Fibroblast of upper back skin (primary cell): ENCODE measurements at places on chromosomes 4 and X.

GRCh38 chrX:36867143-36867542 lies 141.0 kb upstream of the FAM47C start:
- DNase-seq: peak; percentile 11

DNA sequence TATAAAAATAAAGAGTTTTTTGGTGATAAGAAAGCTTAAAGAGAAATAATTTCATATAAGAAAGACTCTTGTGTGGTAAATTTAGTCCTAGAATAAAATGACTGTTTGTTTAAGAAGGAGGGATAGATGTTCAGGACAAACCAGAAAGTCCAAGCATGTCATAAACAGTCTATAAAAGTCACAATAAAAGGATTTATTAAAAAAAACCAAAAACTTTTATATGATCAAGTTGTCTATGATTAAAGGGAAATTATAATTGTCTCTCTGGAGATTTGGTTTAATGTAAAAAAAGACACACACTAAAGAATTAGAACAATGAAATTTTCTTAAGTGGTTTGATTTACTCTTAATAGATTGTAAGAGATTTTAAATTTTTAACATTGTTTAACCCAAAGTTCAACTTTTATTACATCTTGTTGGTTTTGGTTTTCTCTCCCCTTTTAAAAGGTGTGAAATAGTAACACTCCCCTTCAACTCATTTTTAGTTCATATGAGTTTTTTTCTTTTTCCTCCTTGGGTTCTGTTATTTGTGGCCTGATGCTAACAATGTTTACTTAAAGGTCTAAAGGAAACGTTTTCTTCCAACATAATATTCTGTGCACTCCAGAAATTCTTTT lies 89.7 kb downstream of the PDHA2 start:
- no peak for DNase-seq

DNA sequence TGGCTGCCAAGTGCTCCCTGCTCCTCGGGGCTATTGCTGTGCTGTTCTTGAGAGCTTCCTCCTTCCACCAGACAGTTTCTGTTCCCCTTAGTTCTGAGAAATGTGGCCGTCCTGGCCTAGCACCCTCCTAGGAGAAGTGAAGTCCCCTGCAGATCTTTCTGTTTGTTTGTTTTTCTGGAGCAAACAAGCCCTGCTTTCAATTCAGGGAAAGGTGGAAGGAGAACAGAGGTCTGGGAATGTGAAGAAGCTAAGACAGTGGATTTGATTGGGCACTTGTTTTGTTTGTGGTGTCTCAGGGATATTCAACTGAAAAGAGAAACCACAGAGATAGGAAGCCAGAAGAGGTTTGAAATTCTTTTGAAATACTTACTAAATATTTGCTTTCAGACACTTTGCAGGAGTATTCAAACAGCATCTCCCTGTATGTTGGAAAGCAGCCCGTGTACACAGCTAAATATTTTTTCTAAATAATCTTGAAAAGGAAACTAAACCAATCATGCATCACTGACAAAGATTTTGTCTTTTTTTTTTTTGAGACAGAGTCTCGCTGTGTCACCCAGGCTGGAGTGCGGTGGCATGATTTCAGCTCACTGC lies 36.5 kb upstream of the PPM1K start:
- no peak for DNase-seq

- DNase-seq: no peak
Observed at GRCh38 chr4:28913466-28913865, 1806.7 kb upstream of the PCDH7 start.

DNA sequence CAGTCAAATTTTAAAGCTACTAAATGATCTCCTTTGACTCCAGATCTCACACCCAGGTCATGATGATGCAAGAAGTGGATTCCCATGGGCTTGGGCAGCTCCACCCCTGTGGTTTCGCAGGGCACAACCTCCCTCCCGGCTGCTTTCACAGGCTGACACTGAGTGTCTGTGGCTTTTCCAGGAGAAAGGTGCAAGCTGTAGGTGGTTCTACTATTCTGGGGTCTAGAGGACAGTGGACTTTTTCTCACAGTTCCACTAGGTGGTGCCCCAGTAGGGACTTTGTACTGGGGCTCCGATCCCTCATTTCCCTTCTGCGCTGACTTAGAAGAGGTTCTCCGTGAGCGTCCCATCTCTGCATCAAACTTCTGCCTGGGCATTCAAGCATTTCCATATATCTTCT lies 845.2 kb downstream of the PCDH18 start:
- DNase-seq: no peak

DNA sequence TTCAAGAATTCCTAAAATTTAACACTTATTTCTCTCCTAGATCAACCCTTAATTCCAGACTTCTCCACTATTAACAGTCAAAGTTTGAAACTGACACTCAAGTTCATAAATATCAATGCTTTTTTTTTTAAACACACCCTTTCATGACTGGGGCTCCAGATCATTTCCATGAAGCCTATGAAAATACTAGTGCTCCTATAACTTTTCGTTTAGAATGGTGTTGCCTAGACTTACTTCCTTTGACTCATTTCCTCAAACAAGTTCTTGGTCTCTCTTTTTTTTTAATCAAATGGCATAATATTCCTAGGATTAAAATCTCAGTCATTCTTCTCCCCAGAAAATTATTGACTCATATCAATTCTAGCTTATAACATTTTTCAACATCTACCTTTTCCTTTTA lies 13.1 kb downstream of the ZMAT1 start:
- no peak for DNase-seq

DNA sequence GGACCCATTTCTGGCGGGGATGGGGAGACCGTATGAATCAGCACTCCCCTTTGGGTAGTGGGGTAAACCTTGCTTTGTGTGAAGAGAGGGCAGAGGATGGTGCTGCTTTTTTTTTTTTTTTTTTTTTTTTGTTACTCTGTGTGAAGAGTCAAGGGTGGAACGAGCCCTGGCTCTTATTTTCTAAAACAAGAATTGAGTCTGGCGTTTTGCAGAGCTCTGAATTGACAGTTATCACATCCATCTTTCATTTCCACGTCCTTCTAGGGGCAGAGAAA lies 1.2 kb downstream of the SLAIN2 start:
- no peak for DNase-seq

DNA sequence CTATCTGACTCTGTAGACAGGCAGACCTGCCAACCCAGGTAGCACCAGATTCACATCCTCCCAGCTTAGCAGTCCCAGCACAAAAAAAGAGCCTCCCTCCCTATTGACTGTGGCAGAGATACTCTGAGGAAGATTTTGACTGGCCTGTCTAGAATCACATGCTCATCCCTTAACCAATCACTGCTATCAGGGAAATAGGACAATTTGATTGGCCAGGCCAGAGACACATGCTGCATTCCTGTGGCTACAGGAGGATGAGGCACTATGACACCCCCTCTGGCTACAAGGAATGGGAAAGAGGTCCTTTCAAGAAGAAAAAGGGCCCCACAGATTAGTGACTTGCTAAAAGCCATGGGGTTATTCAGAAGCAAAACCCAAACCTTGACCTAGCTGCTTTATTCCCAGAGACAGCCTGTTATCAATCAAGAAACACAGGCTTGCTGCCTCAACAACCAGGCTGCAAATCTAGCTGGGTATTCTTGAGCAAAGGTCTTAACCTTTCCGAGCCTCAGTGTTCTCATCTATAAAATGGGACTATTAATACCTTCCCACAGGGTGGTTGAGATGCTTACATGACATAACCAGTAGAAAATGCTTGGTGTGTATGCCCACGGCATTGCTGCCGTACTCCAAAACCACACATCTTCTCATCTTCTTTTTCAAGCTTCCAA lies 147.6 kb downstream of the BCOR start:
- peak; percentile 41 for DNase-seq

- no peak for DNase-seq
Observed at GRCh38 chrX:31371956-31372355, 300.1 kb upstream of the FTHL17 start.

- DNase-seq: peak; percentile 85
Observed at GRCh38 chr4:176259330-176260090, 9.5 kb downstream of the ASB5 start.

- DNase-seq: no peak
Observed at GRCh38 chrX:85108165-85108564, 104.5 kb downstream of the APOOL start.

GRCh38 chr4:24565054-24565453 lies 19.3 kb downstream of the DHX15 start:
- no peak for DNase-seq

DNA sequence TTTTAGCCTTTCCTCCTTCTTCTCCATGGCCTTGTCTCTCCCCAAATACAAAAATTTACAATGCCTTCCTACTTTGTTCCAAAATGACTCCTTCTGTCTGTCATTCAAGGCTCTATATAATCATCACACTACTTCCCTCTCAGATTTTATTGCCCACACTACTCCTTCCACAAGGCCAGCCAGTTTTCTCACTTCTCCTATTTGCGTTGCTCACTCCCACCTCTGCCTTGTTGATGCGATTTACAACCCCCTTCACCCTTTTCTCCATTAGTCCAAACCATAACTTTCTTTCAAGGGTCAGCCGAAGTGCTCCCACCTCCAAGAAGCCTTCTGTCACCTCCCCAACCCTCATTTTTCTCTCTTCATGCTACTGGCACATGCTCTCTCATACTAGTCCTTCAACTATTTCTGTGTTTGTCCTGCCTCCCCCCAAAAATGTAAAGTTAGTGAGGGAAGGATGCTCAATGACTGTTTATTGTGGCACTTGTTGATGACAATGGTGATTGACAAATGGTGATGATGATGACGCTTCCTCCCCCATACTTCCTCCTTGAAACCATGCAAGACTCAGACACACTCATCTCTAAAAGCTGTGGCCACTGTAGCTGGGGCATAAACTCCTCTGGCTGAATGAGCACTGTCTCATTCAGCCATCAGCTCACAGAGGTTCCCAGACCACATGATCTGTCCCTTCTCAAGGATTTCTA lies 2.7 kb upstream of the XKRX start:
- DNase-seq: no peak

DNA sequence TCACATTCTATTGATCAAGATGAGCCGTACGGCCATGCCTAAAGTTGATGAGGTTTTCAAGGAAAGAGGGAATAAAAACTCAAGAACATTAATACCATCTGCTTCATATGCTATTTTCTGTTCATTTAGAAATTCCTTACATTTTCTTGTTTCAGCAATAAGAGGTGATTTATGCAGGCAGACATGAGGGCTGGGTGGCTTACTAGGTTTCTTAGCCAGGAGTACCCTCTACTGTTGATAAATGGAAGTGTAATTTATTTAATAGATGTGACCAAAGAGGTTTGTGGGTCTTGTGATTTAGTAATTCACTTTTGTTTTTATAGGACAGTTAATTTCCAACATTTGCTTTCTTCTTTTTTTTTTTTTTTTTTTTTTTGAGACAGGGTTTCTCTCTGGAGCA lies 6.4 kb upstream of the SMIM9 start:
- peak; percentile 71 for DNase-seq

GRCh38 chr4:82705169-82705927 lies 93.2 kb downstream of the SCD5 start:
- DNase-seq: no peak

DNA sequence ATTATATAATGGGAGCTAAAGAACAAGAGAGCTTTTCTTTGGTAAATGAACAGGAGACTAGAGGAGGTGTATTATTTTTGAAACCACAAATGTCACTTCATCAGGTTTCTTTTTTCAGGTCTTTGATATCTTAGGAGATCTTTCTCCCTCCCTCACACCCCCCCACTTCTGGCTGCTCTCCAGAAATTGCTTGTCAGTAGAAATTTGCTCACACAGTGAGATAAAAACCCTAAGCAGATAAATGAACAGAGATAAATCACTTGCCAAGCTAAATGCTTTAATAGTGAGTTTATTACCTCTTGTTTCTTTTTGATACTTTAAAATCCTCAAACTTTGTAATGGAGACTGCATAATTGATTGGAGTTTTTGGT lies 421.2 kb upstream of the TENM3 start:
- DNase-seq: peak; percentile 43

GRCh38 chr4:105710012-105710600 lies 1.5 kb downstream of the GSTCD start:
- DNase-seq: no peak

- DNase-seq: no peak
Observed at GRCh38 chrX:22912616-22913015, 87.1 kb upstream of the DDX53 start.

GRCh38 chrX:63581906-63582305 lies 203.1 kb downstream of the ARHGEF9 start:
- no peak for DNase-seq

DNA sequence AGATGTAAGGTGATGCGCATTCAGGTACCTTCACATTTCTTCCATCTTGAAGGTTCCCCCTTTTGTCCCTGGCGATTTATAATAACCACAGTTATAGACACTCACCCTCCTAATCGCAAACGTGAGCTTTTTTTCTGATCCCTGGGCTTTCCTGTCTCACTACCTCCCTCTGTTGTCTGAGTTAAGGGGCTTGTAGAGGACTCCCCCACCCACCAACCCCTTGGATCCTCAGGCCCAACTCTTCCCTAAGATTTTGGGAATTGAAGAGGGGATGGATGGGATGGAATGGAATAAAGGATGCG lies 1.4 kb downstream of the CNKSR2 start:
- DNase-seq: no peak

DNA sequence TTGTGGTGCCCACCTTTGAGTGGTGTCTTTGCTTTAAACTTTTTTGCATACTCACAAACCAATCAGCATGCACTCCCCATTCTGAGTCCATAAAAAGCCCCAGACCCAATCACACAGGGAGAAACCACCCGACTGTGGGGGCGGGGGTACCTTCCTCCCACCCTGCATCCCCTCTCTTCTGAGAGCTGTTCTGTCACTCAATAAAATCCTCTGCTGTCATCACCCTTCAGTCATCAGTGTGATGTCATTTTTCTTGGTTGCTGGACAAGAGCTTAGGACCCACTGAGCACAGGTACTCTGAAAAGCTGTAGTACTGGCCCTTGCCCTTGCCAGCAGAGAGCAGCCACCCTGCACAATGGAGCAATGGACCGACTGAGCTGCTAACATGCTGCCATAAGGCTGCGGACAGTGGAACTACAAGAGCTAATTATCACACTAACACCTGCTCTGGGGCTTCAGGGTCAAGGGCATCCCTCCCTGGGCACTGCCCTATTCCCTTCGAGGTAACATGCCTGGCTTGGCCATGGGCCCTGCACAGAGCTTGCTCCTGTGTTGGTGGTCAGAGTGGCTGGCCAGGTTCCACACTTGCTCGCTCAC lies 62.9 kb upstream of the PGRMC2 start:
- no peak for DNase-seq
